NCI-H1092 (cell line): ENCODE measurements at places on chromosomes 6 and 20.

DNA sequence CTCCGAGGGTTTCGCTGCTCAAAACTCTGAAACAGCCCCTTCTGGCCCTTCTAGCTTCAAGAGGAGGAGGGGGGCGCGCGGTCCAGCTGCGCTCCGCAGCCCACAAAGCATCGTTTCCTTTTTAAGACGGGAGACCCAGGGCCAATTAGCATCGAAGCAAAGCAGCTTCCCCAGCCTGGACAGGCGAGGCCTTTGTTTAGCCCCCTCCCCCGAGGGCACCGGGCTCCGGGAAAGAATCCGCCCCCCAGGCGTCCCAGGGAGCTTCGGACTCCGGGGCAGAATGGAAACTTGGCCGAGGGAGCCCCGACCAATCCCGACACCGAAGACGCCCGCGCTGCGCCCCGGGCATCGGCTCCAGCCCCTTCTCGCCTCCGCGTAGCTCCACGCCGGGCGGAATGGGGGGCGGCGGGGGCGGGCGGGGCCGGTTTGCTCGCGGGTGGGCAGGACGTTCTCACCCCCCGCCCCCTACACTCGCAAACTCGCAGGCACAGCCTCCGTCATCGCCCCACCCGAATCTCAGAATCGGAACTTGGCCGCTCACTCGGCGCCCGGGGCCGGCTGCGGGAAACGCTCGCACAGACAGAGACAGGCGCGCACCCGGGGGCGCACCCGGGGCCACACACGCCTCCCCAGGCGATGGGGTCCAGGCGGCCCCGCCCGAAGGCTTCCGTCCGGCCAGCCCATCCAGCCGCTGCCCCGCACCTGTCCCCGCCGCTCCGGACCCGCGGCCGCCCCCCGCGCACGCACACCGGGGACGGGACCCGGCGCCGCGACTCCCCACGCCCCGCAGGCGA, 628 bp downstream of the NKAIN4 start:
- DNase-seq, result no peak

- no peak for DNase-seq
Measured at GRCh38 chr20:52010541-52010940, 181.0 kb downstream of the ZFP64 start.

- DNase-seq, result no peak
Measured at GRCh38 chr6:167663784-167664443, 162.8 kb upstream of the AFDN start.

GRCh38 chr20:59863058-59863457, 70.4 kb downstream of the SYCP2 start:
- no peak for DNase-seq

GRCh38 chr20:44396369-44397130, 41.1 kb downstream of the HNF4A start:
- no peak for DNase-seq

DNA sequence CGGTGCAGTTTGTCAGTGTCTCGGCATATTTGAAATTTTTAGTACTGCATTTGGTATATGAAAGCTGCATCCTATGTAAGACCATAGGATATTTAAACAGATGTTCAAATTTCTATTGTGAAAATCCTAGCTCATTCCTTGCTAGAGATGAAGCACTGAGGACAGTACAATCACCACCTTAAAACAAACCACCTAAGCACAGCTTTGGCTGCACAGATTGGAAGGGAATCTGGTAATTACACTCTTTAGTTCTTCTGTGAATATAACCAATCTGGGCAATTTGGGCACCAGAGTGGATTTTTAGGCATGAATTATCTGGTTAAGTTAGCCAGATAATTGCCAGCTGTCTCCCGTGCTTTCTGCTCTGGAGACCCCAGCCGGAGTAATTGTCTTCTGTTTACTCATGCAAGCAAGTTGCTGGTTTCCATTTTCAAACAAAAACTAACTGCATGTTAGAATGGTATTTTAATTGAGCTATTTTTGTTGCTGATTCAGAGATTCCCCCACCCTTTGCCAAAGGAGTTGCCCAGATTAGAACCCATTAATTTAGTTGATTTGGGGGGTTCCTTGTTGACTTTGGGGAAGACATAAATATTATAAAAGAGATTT, 36.9 kb downstream of the E2F3 start:
- no peak for DNase-seq

DNA sequence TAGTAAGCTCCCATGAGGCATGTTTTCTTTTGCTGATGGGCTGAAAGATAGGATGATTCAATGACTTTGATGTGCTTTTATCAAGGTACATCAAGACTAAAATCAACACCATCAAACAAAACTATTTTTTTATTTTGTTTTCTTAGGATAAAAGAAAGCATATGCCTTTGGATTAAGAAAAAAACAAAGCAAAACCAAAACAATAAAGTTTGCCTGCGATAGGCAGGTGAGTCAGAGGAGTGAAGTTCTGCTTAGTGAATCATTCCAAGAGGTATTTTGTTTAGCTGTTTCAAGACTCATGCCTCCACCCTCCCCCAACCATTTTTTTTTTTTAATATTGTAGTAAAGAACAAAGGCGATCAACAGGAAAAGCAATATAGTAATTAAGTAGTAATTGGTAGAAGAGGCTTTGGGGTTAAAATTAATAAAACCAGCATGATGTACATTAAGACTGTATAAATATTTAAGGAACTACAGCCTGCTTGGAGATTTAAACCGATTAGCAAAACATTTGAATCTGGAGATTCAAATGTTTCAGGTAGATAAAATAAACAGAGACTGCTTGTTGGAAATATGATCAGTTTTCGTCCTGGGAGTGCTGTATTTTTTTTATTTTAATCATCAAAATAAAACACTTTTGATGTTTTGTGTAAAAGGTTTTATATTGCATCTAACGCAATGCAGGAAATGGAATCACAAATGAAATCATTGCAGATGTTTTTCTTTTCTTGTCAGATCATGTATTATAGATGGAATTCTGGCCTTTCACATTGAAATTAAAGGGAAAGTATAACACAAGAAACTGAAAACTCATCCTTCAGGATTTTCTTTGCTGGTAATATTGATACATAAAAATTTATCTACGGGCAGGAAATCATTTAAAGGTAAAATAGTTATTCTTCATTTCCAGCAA, 482.3 kb upstream of the MANEA start:
- DNase-seq, result no peak

DNA sequence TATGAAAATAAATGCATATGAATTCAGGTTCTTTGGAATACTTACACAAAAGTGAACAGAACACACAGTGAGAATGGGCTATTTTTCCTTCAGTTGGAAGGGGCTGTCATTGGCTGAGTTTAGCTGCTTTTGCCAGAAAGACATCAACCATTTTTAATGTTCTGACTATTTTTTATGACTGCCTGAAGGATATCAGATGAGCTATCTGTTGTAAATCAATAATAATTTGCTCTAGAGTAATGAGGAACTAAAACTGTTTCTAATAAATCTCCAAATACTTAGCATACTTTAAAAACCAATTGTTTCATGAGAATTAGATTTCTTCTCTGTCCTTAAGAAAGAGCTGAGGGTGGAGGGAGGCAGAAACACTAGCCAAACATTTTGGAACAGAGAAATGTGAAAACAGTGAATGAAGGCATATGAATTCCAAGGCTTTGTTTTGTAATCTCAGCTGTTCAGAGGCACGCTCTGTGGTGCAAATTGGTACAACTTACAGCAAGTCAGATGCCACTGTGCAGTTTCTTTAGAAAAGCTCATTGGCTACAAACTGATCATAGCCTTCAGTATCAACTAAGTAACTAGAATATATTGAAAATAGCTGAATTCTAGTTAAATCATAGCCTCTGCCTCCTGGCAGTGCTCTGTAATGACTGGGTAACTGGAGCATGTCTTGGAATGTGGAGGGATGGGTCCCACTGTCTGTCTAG, 228.9 kb upstream of the JAG1 start:
- no peak for DNase-seq

DNA sequence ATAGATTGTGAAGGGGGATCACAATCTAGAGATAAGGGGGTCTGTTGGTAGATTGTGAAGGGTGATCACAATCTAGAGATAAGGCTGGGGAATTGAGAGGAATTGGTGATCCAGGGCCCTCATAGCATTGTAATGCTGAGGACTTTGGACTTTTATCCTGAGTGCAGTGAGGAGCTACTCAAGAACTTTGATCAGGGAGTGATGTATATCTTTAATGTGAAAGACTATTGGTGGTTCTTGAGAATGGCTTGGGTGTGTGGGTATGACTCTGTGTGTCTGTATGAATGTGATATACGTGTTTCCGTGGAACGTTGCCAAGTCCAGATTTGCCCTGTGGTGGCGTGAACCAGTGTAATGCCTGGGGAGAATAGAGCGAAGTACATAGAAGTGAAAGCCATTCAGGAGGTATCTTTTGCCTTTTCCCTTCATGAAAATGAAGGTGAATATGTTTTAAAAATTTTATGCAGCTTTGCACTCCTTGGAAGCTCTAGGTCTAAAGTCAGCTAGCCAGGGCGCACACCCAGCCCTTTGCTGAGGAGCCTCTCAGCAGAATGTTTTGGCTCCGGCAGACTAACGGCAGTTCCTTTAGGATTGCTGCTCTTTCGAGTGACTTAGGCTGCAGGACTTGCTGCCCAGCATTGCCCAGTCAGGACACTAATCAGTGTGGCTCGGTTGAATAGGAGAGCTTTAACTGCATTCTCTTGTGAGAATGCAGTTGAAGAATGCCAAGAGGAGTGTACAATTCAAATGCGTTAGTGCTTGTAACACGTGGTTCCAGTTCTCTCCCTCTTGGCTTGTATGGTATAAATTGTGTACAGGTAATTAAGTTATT, 3.5 kb downstream of the ZFAND3 start:
- DNase-seq, result no peak

- DNase-seq, result no peak
Measured at GRCh38 chr6:131139599-131139998, 4.3 kb downstream of the AKAP7 start.

GRCh38 chr6:52568320-52568719, 8.5 kb downstream of the TRAM2 start:
- no peak for DNase-seq

DNA sequence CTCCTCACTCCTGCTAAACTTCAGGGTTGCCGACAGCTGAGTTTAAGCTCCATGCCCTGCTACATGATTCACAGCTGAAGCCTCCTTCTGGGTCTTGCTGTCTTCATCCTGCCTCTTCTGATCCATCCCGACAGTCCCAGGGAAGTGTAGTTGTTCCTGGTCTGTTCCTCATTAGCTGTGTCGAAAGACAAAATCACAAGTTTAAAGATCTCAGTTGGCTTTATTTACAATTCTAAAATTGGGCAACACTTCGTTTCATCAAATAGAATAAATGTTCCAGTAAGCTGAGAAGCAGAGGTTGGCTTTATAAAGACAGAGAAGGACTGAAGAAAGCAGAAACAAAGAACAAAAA, 4.1 kb upstream of the SLC2A10 start:
- DNase-seq, result no peak

DNA sequence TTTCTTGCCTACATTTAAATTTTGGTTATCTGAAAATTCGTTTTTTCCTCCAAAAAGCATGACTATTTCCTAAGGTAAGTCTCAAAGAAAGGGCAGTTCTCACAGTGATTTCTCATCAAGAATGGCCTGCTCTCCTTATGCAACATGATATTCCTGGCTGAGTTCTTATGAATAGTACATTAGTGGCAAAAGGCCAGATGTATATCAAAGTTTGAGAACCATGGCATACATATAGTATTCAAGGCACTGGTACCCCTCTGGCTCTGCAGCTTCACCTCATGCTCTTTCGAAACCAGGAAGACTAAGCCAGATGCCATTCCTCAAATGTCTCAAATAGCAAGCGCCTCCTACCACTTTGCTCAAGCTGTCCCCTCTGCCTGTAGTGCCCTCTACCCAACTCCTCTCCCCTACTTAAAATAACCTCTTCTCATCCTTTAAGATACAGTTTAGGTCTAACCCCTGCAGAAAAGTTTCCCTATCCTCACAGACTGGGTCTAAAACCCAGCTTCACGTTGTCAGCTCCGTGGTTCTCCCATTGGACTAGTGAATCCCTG, 280.3 kb downstream of the HACE1 start:
- DNase-seq, result no peak

DNA sequence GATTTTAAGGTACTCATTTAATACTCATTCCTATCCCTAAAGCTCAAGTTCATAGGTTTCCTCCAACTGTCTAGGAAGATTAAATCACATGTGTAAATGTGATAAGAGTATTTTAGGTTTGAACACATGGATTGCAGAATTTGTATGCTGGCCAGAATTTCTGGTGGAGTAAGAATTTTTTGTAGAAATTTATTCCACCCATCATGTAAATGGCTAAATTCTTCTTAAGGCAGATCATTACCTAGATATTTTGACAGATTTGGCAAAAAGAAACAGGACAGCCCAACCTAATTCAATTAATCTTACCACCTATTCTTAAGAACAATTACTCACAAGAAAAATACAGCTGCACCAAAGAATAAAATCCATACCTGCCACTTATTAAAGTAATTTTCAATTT, 261.6 kb downstream of the GRIK2 start:
- DNase-seq, result no peak

- DNase-seq, result no peak
Measured at GRCh38 chr6:89910902-89911240, 16.6 kb downstream of the GJA10 start.

DNA sequence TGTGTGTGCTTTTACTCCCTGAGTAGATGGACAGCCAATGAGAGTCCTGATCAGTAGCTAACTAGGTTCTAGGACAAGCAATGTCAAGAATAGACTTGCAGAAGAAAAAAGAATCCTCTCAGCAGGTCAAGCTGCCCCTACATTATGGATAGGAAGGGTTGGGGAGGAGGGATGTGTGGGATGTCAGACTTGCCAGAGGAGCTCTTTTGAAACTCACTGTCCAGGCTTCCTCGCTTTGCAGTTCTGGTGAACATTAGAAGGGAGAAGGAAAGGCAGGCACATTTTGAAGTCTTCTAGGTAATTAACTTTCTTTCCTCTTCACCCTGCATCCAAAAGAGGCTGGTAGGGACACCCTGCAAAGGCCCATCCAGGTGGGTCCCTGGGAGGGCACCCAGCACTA, 48.7 kb downstream of the SYNE1 start:
- no peak for DNase-seq

GRCh38 chr6:35566794-35567193, 54.1 kb upstream of the TULP1 start:
- DNase-seq, result no peak

GRCh38 chr20:59954718-59955117, 3.5 kb upstream of the CDH26 start:
- DNase-seq, result no peak

DNA sequence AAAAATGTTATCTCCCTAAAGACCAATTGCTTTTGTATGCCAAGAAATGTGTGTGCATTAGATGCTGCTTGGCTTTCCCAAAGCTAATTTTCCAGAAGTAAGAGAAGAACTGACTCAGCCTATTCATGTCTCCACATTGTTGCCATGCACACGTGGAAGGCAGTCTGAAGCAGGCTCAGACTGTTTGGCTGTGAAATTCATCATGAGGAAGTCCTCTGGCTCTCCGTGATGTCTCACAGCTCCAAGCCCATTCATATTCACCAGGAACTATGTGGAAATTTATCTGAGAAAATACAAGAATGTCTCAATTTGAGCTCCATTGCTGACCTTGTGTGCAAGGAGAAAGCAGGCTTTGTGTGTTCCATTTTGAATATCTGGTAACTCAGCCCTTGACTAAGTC, 1022.2 kb upstream of the GJE1 start:
- no peak for DNase-seq

DNA sequence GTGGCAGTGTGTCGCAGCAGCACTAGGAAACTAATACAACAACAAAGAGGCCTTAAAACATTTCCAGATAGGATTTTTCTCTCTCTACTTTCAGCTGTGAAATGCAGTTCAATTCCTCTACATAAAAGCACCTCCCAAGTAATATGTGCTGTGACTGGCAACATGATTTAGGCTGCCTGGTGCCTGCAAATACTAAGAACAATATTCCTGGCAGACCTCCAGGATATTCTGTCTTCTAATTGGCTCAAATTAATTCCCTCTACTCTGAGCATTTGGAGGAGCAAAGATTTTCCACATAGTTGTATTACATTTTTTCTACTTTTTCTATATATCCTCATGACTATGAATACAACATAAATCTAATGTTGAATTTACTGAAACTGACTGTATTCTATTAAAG, 33.2 kb downstream of the SCGN start:
- no peak for DNase-seq
